Keratinocyte (primary cell): ENCODE measurements at places on chromosomes 13 and 19. TPM values are rescaled to one million over a fixed set of nuclear protein-coding genes. Genes with fewer than 3 reads are reported as not detected.

GRCh38 chr19:35843676-35844481 is 8.4 kb downstream of the NPHS1 start:
- DNase-seq = no peak

DNA sequence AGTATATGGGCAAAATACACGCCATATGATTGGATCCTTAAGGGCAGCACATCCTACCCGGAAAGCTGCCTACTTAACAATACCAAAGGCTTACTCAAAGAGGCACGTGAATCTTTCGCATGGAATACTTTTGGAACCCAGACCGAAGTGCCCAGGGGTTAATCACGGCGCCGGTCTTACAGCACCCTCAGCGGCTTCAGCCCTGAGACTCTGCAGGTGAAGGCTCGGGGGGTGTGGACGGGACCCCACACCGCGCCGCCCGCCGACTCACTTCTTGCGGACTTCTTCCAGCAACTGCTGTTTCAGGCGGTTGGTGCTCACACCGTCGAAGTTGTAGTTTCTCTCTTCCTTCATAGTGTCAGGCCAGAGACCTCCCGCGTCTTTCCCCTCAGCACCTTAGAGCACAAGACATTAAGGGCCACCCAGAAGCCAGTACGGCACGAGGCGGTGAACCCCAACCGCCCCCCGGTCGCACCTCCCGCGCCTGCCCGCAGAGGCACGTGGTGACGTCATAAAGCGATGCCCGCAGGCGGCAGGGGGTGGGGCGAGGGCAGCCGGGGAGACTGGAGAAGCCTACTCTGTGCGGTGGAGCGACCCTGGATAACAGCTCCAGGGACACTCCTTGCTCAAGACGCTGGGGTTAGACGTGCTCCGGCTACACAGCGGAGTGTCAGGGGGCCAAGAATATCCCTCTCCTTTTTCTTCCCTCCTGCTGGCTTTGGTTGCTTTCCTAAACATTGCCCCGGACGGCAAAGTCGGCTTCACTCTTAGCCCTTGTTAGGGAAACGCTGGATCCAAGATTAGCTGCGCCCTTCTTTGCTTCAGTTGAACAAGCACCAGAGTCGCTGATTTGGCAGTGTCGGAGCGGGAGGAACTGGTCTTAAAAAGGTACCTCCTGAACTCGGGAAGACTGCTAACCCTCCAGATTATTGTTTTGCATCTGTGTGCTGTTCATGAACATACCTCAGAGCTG is at the start of gene CCDC169:
Gene CCDC169, minus strand, starts transcription at position 449 of the 973 bp plus-strand sequence. Its CDS starts 95 bp downstream, at position 354.
- DNase-seq = no peak

Gene RFPL4AL1
- not detected in 3 replicates for polyA plus RNA-seq

Gene HOMER3
- 97.2 to 188 TPM (median 119 TPM) in 3 replicates for polyA plus RNA-seq

Gene MEIOSIN
- not detected in 3 replicates for polyA plus RNA-seq

Gene ENOX1
- polyA plus RNA-seq = 1.0 to 1.1 TPM (median 1.0 TPM) in 3 replicates

DNA sequence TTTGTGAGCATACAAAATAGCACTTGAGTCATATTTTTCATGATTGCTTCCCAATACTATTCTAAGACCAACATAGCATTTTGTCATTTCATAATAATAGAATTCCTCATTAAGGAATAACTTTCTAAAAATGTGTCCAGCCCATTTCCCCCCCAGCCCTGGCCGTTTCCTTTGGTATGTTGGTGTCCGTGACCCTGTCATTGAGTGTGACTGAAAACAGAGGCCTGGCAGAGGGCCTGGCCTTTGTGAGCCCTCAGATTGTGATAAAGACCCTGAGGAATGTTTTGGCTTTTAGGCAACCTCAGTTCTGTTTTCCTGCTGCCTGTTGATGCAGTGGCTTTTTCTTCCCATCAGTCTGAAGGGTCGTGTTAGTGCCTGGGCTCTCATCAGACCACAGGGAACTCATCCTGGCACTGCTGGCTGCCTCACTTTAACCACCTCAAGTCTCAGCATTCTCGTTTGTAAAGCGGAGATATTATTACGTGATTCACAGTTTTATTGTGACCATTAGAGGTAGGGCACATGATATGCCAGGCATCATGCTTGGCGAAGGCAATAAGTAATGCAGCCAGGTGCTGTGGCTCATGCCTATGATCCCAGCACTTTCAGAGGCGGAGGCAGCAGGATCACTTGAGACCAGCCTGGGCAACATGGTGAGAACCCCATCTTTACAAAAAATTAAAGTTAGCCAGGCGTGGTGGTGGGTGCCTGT is 13.8 kb downstream of the SPINT2 start:
- no peak for DNase-seq

Gene METTL21C
- polyA plus RNA-seq = not detected in 3 replicates

GRCh38 chr13:36819739-36820090 is 693 bp downstream of the RFXAP start:
- DNase-seq = no peak

GRCh38 chr13:35512271-35512920 is 35.9 kb upstream of the MAB21L1 start:
- no peak for DNase-seq

Gene CEACAM3
- polyA plus RNA-seq = not detected in 3 replicates

DNA sequence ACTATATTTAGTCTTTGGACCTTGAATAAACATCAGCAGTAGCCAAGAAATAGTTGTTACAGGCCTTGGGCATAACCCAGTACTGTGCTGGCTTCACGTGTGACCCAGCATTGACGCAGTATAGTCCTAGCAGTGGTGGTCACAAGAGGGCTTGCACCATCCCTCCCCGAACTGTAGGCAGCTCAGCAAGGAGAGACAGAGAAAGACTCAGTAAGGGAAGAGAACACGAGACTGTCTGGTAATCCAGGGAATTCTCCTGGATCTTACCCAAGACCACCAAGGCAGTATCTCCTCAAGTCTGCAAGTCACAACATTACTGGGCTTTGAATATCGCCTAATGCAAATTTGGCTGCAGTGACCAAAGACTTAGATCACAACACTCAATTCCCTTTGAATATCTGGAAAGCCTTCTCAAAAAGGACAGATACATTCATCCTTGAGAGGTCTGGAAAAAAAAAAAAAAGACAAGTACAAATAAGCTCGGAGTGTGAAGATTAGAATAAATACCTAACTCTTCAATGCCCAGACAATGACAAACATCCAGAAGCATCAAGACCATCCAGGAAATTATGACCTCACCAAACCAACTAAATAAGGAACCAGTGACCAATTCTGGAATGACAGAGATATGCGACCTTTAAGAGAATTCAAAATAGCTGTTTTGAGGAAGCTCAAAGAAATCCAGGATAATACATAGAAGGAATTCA is 39.7 kb downstream of the CAB39L start:
- DNase-seq = no peak

DNA sequence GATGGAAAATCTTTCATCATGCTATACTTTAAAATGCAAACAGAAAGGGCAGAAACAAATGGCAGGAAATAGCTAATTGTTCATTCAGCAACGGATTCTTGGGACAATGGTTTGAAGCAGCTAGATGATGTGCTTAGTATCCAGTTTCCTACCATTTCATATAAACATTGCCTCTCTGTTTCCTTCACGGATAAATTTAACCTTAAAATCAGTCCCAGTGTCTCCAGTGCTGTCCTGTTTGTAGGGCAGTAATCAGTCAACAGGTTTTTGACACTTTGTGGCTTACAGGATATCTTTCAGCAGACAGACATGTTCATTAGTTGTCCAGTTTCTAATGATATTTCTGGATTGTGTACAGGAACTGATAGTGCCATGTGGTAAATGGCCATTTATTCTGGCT is 24.7 kb upstream of the RB1 start:
- DNase-seq = no peak

Gene ZNF442
- 0.53 to 0.89 TPM (median 0.70 TPM) in 3 replicates for polyA plus RNA-seq

Gene ZNF714
- 4.9 to 8.8 TPM (median 5.3 TPM) in 3 replicates for polyA plus RNA-seq

DNA sequence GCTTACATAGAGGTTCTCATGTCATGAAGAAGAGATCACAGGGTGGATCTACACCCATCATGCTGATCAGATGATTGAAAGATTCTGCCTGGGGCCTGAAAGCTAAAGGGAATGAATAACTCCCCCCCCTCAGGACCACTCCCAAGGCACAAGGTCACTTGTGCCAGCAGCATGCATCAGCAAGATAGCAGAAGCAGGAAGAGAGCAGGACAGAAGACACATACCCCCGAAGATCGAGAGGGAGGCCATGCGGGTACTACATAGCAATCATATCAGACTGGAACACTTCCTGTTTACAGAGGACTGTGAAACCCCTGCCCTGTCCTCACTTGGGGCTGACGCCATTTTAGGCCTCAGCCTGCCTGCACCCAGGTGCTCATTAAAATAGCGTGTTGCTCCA is 143.2 kb upstream of the EDNRB start:
- DNase-seq = no peak

DNA sequence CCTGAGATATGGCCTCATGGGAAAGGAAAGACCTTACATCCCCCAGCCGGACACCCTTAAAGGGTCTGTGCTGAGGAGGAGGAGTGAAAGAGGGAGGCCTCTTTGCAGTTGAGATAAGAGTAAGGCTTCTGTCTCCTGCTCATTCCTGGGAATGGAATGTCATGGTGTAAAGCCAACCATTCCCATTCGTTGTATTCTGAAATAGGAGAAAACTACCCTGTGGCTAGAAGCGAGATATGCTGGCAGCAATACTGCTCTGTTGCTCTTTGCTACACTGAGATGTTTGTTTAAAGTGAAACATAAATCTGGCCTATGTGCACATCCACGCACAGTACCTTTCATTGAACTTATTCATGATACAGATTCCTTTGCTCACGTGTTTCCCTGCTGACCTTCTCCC is 783 bp upstream of the ZNF587B start:
- DNase-seq = no peak

Gene FOSB
- 0.27 to 4.6 TPM (median 3.9 TPM) in 3 replicates for polyA plus RNA-seq

Gene KL
- not detected in 3 replicates for polyA plus RNA-seq

Gene EBI3
- polyA plus RNA-seq = 0.05 to 0.21 TPM in 2 of 3 replicates, not detected in the other

GRCh38 chr19:1857648-1858326 is 5.6 kb downstream of the KLF16 start:
- DNase-seq = no peak

- DNase-seq = no peak
Observed at GRCh38 chr19:44847144-44848035, 1.3 kb downstream of the NECTIN2 start.

DNA sequence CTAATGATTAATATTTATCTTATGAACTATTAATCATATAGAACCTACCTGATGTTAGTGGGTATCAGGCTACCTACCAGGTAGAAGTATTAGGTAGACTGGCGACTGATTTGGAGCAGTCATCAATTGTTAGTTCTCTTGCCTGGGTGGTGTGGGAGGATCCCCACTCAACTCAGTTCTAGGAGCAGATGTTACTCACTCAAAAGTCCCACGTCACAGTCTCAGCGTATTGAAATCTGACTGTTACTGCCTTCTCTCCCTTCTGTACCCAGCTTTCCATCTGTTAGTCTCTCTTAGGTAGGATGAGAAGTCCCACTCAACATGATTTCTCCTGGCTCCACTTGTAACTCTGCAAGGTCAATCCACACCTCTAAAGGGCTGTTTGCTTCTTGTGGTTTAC is 102.7 kb downstream of the OLFM4 start:
- DNase-seq = no peak

- DNase-seq = no peak
Observed at GRCh38 chr13:100714478-100714877, 39.9 kb upstream of the TMTC4 start.

GRCh38 chr19:11102944-11103343 is 13.7 kb downstream of the LDLR start:
- no peak for DNase-seq

- DNase-seq = no peak
Observed at GRCh38 chr19:39351537-39352064, 9.4 kb downstream of the SAMD4B start.

DNA sequence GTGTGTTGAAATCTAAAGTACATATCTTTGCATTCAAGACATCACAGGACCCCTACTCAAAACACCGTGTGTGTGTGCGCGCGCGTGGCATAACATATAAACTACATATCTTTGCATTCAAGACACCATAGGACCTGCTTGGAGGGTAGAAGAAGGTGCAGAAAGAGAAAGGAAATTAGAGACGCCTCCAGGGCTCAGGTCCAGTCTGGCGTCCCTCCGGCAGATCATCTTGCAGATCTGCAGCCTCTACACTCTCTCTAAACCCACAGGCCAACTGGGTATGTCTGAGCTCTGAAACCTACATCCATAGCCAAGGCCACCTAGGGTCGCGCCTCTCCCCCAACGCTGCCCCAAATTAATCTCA is 659 bp upstream of the PAFAH1B3 start:
- DNase-seq = no peak

GRCh38 chr13:97559981-97560380 is 126.0 kb downstream of the RAP2A start:
- DNase-seq = no peak

DNA sequence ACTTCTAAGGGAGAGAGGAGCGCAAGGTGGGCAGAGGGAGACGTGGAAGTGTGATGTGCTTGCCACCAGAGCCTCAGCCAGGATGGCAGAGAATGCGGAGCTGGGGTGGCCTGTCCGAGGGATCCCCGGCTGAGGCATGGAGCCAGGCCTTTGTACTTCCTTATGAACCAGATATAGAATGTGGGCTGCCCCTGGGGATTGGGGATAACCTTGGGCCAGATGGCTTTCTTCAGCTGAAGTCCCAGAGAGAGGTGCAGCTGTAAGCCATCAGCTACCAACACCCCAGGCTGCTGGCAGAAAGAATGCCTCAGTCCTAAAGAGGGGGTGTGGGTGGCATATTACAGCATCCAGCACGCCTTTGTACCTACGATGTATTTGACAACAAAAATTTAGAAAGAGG is 25.5 kb upstream of the FBXO17 start:
- no peak for DNase-seq

Gene IL27RA
- 2.2 to 3.0 TPM (median 2.8 TPM) in 3 replicates for polyA plus RNA-seq

Gene CEACAM8
- not detected in 3 replicates for polyA plus RNA-seq

- DNase-seq = no peak
Observed at GRCh38 chr13:40801255-40802217, 12.1 kb downstream of the SLC25A15 start.

GRCh38 chr13:30774214-30774730 is 38.9 kb downstream of the ALOX5AP start:
- DNase-seq = no peak

Gene FPR2
- polyA plus RNA-seq = 0.03 to 0.06 TPM (median 0.05 TPM) in 3 replicates

- no peak for DNase-seq
Observed at GRCh38 chr19:18156841-18157464, 4.0 kb downstream of the PIK3R2 start.

Gene ZNF541
- not detected in 3 replicates for polyA plus RNA-seq

Gene NLRP9
- not detected in 3 replicates for polyA plus RNA-seq

Gene MPND
- polyA plus RNA-seq = 4.2 to 4.7 TPM (median 4.6 TPM) in 3 replicates

Gene DAND5
- polyA plus RNA-seq = 0.09 TPM in 1 of 3 replicates, not detected in the others

DNA sequence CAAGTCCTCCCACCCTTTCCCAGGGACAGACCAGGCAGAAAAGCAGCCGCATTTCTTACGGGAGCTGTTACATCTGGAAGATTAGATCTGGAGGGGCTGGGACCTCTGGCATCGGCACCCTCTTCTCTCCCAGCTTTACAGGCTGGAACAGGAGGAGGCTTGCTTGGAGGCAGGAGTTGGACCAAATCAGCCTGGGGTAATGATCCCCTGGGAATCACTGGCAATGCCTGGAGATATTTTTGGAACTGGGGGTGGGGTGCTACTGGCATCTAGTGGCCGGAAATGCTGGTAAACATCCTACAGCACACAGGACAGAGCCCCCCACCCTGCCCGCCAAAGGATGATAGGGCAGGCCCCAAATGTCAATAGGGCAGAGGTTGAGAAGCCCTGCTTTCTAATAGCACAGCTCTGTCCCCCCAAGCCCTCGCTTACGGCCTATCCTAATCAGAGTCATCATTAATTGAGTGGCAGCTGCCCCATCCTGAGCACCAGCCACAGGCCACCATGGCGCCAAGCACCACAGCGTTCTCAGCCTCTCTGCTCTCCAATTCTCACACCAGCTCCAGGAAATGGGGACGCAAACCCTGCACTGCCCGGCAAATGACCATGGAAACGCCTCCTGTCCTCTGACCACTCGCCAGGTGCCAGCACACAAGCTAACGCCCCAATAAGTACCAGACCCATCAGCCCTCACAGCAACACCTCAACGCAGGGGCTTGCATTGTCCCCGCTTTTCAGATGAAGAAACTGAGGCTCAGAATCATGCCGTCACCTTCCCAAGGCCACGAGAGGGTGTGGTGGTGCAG is 20.6 kb downstream of the LRRC4B start:
- no peak for DNase-seq
